Sigmoid colon (tissue), 7 donors: ENCODE measurements at places on chromosomes 5 and 9. TPM values are rescaled to one million over a fixed set of nuclear protein-coding genes. Genes with fewer than 3 reads are reported as not detected.

TPRN gene
- polyA plus RNA-seq: 78.1 TPM

HAVCR1 gene
- polyA plus RNA-seq: not detected

CRB2 gene
- polyA plus RNA-seq: 0.79 TPM

FBXL7 gene
- polyA plus RNA-seq: 3.6 TPM

IFNA13 gene
- not detected for polyA plus RNA-seq

DRD1 gene
- polyA plus RNA-seq: not detected

PCDHGA8 gene
- 0.16 TPM for polyA plus RNA-seq

GPRIN1 gene
- 1.4 TPM for polyA plus RNA-seq
